ENCODE measurements at places on chromosomes 1 and 21. TPM values are rescaled to one million over a fixed set of nuclear protein-coding genes. Genes with fewer than 3 reads are reported as not detected.

- H3K27me3 ChIP-seq, result no peaks in the 10 kb centered on the region
- no peak for DNase-seq
- no peak overlapping the region for H3K27ac ChIP-seq
- H3K4me3 ChIP-seq, result no peak overlapping the region
Observed at GRCh38 chr1:184838504-184838951, 83.9 kb upstream of the EDEM3 start.

GRCh38 chr1:161218301-161219077 lies 3.4 kb downstream of the FCER1G start:
- no peak overlapping the region for H3K27ac ChIP-seq
- DNase-seq, result no peak
- H3K36me3 ChIP-seq, result peaks cover 8% of the 10 kb centered on the region
- no peaks in the 10 kb centered on the region for H3K27me3 ChIP-seq
- H3K4me3 ChIP-seq, result no peak overlapping the region

GRCh38 chr21:45537111-45537745 lies 5.0 kb downstream of the SLC19A1 start:
- H3K4me1 ChIP-seq, result peaks cover 28% of the 10 kb centered on the region
- H3K27ac ChIP-seq, result no peak overlapping the region
- no peak overlapping the region for H3K4me3 ChIP-seq
- peaks cover 2% of the 10 kb centered on the region for H3K36me3 ChIP-seq

DNA sequence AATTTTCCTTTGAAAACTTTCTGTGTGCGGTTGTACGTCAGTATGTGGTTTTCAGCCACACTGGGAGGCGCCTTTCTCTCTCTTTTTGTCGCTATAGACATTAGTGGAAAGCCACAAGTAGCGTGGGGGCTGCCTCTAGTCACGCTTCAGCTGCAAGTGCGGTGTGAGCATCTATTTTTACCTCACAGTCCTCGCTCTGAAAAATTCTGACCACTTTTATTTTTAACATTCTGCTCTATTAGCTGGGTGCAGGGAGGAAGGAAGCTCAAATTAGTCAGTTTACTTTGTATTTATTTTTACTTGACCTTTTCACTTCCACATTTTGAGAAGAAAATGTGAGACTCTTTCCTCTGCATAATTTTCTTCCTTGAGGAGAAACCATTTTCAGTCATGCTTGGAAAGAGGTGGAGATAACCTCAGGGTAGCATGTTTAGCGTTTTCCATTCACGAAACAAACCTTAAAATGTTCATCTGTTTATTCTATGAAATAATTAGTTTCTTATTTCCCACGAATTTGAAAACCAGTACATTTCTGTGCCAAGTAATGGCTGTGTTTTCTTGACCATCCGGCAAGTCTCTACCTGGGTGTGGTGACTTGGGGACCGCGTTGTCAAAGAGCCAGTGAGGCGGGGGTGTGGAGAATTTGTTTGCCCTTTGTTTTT lies 35.6 kb downstream of the ADARB1 start:
- peaks cover 75% of the 10 kb centered on the region for H3K4me1 ChIP-seq
- H3K27ac ChIP-seq, result peak overlapping the region; percentile 70
- H3K4me3 ChIP-seq, result peak overlapping the region; percentile 91
- peak; percentile 32 for DNase-seq
- no peaks in the 10 kb centered on the region for H3K27me3 ChIP-seq

- peak overlapping the region; percentile 68 for H3K4me3 ChIP-seq
- H3K27me3 ChIP-seq, result no peaks in the 10 kb centered on the region
- peak; percentile 62 for DNase-seq
- peak overlapping the region; percentile 91 for H3K27ac ChIP-seq
Observed at GRCh38 chr1:44696789-44697345, 22.4 kb downstream of the ARMH1 start.

GRCh38 chr1:230069796-230070195 lies 2.8 kb downstream of the GALNT2 start:
- no peak for DNase-seq
- H3K4me1 ChIP-seq, result peaks cover 76% of the 10 kb centered on the region
- H3K4me3 ChIP-seq, result peak overlapping the region; percentile 87
- no peaks in the 10 kb centered on the region for H3K27me3 ChIP-seq
- peaks cover 7% of the 10 kb centered on the region for H3K36me3 ChIP-seq
- no peak overlapping the region for H3K27ac ChIP-seq

DNA sequence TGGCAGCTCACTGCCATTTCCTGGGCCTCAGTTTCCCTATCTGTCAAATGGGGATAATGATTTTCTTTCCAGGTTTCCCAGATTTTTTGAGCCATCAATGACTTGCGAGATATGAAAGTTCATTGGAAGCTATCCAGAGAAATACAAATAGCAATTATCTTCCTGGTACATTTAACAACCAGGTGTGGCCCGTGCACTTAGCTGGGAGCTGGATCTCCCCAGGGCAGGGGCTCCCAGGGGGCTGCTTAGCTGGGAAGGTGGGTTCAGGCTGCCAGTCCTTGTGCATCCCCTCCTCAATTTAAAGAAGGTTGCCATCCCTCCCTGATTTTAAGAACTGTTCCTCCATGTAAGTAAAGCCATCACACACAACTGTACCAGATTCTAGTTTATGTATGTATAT lies 3.6 kb upstream of the TMEM54 start:
- H3K27ac ChIP-seq, result no peak overlapping the region
- DNase-seq, result no peak
- H3K36me3 ChIP-seq, result no peaks in the 10 kb centered on the region
- H3K4me1 ChIP-seq, result peaks cover 4% of the 10 kb centered on the region

GRCh38 chr1:85229574-85230097 lies 28.8 kb upstream of the SYDE2 start:
- no peaks in the 10 kb centered on the region for H3K4me1 ChIP-seq
- no peak for DNase-seq
- no peak overlapping the region for H3K27ac ChIP-seq
- H3K4me3 ChIP-seq, result no peak overlapping the region
- H3K27me3 ChIP-seq, result no peaks in the 10 kb centered on the region

DNA sequence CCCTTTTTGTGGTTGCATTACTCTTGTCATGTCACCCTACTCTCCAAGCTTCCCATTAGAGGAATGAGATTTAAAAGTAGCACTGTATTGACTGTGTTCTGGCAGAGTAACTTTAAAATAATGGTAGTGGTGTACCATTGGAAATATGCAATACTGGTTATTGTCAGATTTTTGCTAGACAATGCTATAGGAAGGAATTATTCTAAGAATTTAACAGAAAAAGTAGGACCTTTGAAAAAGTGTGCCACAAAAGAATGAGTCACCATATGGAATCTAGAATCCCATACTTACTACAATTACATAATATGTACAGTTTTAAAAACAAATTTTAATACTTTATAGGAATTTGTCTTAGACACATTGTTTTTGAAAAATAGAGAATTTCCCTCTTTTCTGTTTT lies 13.8 kb downstream of the MIER1 start:
- peaks cover 5% of the 10 kb centered on the region for H3K36me3 ChIP-seq
- peak overlapping the region; percentile 14 for H3K27ac ChIP-seq
- H3K4me3 ChIP-seq, result no peak overlapping the region

- peaks cover 18% of the 10 kb centered on the region for H3K36me3 ChIP-seq
- peaks cover 68% of the 10 kb centered on the region for H3K4me1 ChIP-seq
- H3K4me3 ChIP-seq, result peak overlapping the region; percentile 71
- DNase-seq, result no peak
- no peaks in the 10 kb centered on the region for H3K27me3 ChIP-seq
- H3K27ac ChIP-seq, result peak overlapping the region; percentile 79
Observed at GRCh38 chr1:155013632-155014031, 11.0 kb downstream of the ZBTB7B start.

DNA sequence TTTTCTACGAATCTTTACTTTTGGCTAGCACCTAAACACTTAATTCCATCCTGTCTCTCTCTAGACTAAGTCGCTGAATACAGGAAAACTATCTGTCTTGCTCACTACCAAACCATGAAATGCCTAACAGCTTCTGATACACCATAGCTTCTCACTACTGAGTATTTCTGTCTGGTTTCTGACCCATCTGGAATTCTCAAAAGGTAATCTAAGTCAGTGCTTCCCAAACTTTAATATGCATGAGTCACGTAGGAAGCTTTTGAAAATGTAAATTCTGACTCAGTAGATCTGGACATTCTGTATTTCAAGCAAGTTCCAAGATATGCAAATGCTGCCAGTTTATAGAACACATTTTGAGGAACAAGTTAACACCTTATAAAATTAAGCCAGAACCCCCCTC lies 9.2 kb upstream of the OVGP1 start:
- H3K4me3 ChIP-seq, result no peak overlapping the region
- peaks cover 1% of the 10 kb centered on the region for H3K36me3 ChIP-seq
- H3K27me3 ChIP-seq, result no peaks in the 10 kb centered on the region
- peaks cover 6% of the 10 kb centered on the region for H3K4me1 ChIP-seq
- DNase-seq, result no peak
- H3K27ac ChIP-seq, result peak overlapping the region; percentile 68

DNA sequence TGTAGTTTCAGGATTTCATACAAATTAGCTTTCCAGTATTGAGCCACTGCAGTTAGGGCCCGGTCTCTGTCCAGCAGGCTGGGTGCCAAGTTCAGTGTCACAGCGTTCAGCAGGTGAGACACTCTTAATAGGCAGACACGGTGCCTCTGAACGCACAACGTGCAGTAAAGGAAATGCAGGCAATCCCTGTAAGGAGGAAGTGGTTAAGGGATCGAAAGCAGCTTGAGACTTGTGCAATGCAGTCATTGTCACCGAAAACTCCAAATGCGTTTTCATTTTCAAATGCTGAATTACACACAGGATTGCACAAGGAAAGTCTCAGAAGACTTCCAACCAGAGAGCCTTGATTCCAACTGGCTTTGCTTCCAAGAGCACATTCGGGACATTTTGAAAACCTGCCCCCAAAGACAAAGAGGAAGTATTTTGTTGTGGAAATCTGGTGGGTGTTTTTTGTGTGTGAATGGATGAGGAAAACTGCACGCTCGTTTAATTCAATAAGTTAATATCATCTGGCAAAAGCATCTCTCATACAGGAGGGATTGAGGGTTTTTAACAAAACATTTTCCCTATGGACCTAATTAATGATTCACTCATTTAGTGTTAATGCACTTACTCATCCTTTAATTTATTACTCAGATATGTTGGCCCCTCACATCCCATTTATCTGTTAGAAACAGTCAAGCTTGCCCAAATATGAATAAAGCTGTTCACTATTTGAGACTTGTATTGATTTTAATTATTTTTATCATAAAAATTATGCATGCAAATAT lies 61.6 kb downstream of the PTGS2 start:
- peak overlapping the region; percentile 84 for H3K4me3 ChIP-seq
- no peaks in the 10 kb centered on the region for H3K36me3 ChIP-seq
- peak; percentile 51 for DNase-seq
- no peak overlapping the region for H3K27ac ChIP-seq

GRCh38 chr21:17071093-17071492 lies 441.8 kb upstream of the CXADR start:
- H3K27ac ChIP-seq, result no peak overlapping the region
- H3K36me3 ChIP-seq, result no peaks in the 10 kb centered on the region
- no peak for DNase-seq

- peaks cover 71% of the 10 kb centered on the region for H3K27me3 ChIP-seq
- no peaks in the 10 kb centered on the region for H3K36me3 ChIP-seq
- DNase-seq, result peak; percentile 12
- H3K27ac ChIP-seq, result no peak overlapping the region
- H3K4me1 ChIP-seq, result peaks cover 10% of the 10 kb centered on the region
Observed at GRCh38 chr21:41168391-41169257, 664 bp downstream of the BACE2 start.

DNA sequence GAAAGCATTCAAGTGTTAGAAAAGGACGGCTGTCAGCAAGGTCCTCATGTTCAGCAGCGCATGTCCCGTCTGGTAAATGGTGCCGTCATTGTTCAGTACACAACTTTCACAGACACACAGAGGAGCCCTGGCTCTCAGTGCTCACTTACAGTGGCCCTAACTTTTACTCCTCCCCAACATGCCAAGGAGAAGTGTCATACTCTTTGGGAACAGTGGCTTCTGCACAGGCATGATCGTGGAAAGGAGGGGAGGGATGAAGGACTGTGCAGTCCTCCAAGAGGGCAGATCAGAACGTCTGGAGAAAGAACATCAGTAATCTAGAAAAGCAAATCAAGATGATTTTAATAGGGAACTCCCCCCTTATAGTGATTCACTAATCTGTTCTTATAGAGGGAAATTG lies 3.8 kb upstream of the GRHL3 start:
- no peak for DNase-seq
- no peak overlapping the region for H3K4me3 ChIP-seq
- H3K27me3 ChIP-seq, result peaks cover 53% of the 10 kb centered on the region
- H3K4me1 ChIP-seq, result peaks cover 33% of the 10 kb centered on the region
- H3K36me3 ChIP-seq, result no peaks in the 10 kb centered on the region

GRCh38 chr1:168832661-168833060 lies 103.7 kb upstream of the DPT start:
- H3K27me3 ChIP-seq, result no peaks in the 10 kb centered on the region
- DNase-seq, result no peak
- H3K36me3 ChIP-seq, result no peaks in the 10 kb centered on the region
- no peak overlapping the region for H3K4me3 ChIP-seq
- H3K27ac ChIP-seq, result no peak overlapping the region

DNA sequence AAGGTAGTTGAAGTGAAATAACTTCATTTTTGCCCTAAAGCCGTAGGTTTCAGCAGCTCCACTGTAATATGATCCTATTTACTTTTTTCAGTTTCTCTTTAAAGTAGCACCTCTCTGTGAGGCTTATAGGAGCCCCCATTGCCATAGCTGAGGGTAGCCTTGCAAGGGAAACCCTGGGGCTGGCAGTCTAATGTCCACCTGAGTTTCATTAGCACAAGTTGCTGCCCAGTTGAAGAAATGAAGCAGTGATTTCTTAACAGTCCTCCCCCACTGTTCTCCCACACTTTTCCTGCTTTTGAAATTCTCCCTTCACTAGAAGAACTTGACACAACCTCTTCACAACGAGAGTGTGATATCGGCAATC lies 1.5 kb downstream of the HMCN1 start:
- H3K27ac ChIP-seq, result no peak overlapping the region
- peaks cover 59% of the 10 kb centered on the region for H3K27me3 ChIP-seq
- H3K4me1 ChIP-seq, result peaks cover 29% of the 10 kb centered on the region
- H3K4me3 ChIP-seq, result peak overlapping the region; percentile 84
- DNase-seq, result no peak

- H3K4me3 ChIP-seq, result no peak overlapping the region
- peaks cover 33% of the 10 kb centered on the region for H3K4me1 ChIP-seq
- H3K27me3 ChIP-seq, result no peaks in the 10 kb centered on the region
- DNase-seq, result no peak
Observed at GRCh38 chr1:41611932-41612450, 127.5 kb upstream of the EDN2 start.

- H3K4me3 ChIP-seq, result no peak overlapping the region
- H3K36me3 ChIP-seq, result no peaks in the 10 kb centered on the region
- no peak overlapping the region for H3K27ac ChIP-seq
- no peak for DNase-seq
- peaks cover 16% of the 10 kb centered on the region for H3K4me1 ChIP-seq
- no peaks in the 10 kb centered on the region for H3K27me3 ChIP-seq
Observed at GRCh38 chr1:86938450-86938849, 24.0 kb downstream of the HS2ST1 start.

- H3K36me3 ChIP-seq, result peaks cover 13% of the 10 kb centered on the region
- H3K27ac ChIP-seq, result peak overlapping the region; percentile 100
- no peaks in the 10 kb centered on the region for H3K27me3 ChIP-seq
- peak overlapping the region; percentile 99 for H3K4me3 ChIP-seq
- DNase-seq, result no peak
Observed at GRCh38 chr21:29074007-29074376, 544 bp upstream of the CCT8 start.

GRCh38 chr1:150905301-150905700 lies 18.4 kb downstream of the CTXND2 start:
- peaks cover 19% of the 10 kb centered on the region for H3K4me1 ChIP-seq
- DNase-seq, result no peak
- no peak overlapping the region for H3K27ac ChIP-seq
- H3K4me3 ChIP-seq, result no peak overlapping the region
- no peaks in the 10 kb centered on the region for H3K27me3 ChIP-seq

Gene SYT11
- 30.6 TPM for total RNA-seq

Gene CAPN2
- 37.8 TPM for total RNA-seq

Gene SFN
- total RNA-seq, result 0.86 TPM

Gene SELL
- 211 TPM for total RNA-seq

Gene ST6GALNAC5
- total RNA-seq, result not detected

Gene TMEM269
- total RNA-seq, result 0.81 TPM

Gene PGM1
- 34.1 TPM for total RNA-seq

Gene RAB7B
- not detected for total RNA-seq

Gene YY1AP1
- 98.9 TPM for total RNA-seq

Gene ARHGEF19
- 7.0 TPM for total RNA-seq
